ENCODE measurements at places on chromosomes 3 and 15.

- no peak for DNase-seq
These were observed 61.1 kb upstream of the GPD1L start for GRCh38 chr3:32045091-32045915.

GRCh38 chr15:75161917-75162414 is 39.7 kb upstream of the C15orf39 start:
- no peak for DNase-seq

GRCh38 chr3:37935756-37936666 is 54.6 kb upstream of the VILL start:
- no peak for DNase-seq

- no peak for DNase-seq
These were observed 133.7 kb downstream of the AGBL1 start for GRCh38 chr15:86213420-86213819.

GRCh38 chr3:195046441-195046840 is 224.5 kb downstream of the XXYLT1 start:
- no peak for DNase-seq

DNA sequence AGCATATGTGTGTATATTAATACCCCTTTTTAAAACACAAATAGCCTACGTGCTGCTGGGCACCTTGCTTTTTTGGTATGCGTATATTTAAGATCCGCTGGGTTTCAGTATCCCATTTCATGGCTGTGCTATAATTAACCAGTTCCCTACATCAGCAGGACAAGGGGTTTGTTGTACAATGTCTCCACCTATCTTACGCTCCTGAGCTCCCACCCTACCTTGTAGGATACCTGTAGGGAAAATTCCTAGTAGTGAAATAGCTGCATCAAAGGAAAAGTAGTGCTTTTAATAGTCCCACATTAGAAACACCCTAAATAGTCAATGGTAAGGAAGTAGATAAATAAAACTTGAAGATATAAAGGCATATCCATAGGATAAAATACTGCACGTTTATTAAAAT is 1.4 kb downstream of the MAP6D1 start:
- no peak for DNase-seq

- no peak for DNase-seq
These were observed 859.0 kb upstream of the ARPP21 start for GRCh38 chr3:34780294-34780693.

DNA sequence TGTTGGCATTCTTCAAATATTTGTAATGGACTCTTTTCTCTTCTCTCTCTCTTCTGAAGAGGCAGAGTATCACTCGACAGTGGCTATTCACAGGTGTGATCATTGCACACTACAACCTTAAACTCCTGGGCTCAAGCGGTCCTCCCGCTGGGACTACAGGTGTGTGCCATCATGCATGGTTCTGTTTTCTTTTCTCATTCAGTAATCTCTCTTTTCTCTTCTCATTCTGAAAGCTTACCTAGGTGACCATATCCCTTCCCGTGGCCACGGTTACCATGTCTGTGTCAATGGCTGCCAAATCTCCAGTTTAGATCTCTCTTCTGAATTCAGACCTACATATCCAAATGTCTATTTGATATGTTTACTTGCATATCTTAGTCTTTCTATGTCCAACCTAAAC is 96.3 kb downstream of the SOX2 start:
- no peak for DNase-seq

- DNase-seq: no peak
These were observed at the start of gene SNTN for GRCh38 chr3:63652066-63652725. Gene SNTN, plus strand, starts transcription at chr3:63652675. Its CDS starts 13 bp downstream, at chr3:63652688.

- DNase-seq: no peak
These were observed 33.6 kb downstream of the HEG1 start for GRCh38 chr3:125022206-125022605.

- no peak for DNase-seq
These were observed 93.8 kb upstream of the PDZRN3 start for GRCh38 chr3:73718326-73719110.

DNA sequence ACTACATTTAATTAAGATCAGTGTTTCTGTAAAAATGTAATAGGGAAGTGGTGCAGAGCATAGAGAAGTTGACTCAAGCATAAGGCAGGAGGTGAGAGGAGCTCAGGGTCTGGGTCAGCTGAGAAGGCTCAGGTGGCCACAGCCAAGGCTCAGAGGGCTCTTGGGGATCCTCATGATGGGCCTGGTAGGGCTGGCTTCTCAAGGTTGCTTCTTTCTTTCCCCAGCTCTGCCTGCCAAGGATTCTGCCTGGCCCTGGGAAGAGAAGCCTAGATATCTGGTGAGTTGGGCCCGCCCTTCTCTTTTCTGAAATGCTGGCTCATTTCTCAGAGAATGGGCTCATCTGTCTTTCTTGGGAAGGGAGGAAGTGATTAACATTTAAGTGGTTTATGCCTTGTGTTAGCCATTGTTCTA is 6.5 kb downstream of the ZNF589 start:
- no peak for DNase-seq

DNA sequence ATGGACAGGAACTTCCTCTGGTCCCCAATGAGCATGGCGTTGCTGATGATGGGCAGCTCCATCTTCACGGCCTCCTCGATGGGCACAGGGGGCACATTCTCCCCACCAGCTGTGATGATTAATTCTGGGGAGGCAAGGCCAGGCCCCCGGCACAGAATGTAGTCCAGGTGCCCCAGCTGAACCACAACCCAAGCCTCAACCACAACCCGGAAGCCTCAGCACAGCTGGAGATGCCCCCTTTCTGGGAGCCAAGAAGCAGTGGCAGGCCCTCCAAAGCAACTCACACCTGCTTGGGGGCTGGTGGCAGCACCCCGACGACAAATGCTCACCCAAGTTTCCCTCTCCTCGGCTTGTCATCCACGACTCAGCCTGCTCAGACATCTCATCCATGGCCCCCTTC is 25.2 kb downstream of the IDH3A start:
- no peak for DNase-seq

GRCh38 chr3:42336103-42336502 is 70.1 kb upstream of the CCK start:
- DNase-seq: no peak

DNA sequence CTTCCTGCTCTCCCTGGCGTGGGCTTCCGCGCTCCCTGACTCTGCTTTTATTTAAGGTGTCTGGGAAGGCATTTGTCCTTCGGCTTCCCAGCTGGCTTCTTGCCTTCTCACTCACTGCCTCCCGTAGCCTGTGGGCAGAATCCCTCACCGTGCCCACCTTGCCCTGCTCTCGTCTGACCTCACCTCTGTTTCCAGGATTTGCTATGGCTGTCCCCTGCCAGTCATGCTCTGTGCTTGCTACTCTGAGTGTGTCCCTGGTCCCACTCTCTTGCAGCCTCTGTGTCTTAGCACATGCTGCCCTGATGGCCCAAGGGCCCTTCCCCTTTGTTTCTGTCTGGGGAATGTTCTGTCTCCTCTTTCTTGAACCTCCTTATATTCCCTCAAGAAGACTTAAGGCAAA is 26.2 kb downstream of the LPP start:
- no peak for DNase-seq

All from activated CD4-positive, alpha-beta T cell treated with anti-CD3 and anti-CD28 coated beads for 4 hours (primary cell).